Uterine smooth muscle cell (primary cell): ENCODE measurements at places on chromosomes 11 and 22. TPM values are rescaled to one million over a fixed set of nuclear protein-coding genes. Genes with fewer than 3 reads are reported as not detected.

OR5A1 gene
- total RNA-seq, result not detected in 2 replicates

GGTLC2 gene
- total RNA-seq, result not detected in 2 replicates

MRPL16 gene
- total RNA-seq, result 44.6 and 53.0 TPM in 2 replicates

SPA17 gene
- 17.1 and 26.1 TPM in 2 replicates for total RNA-seq

PIK3IP1 gene
- total RNA-seq, result 22.2 and 22.7 TPM in 2 replicates

MUC2 gene
- total RNA-seq, result under 0.01 TPM in 1 of 2 replicates, not detected in the other

KRTAP5-9 gene
- total RNA-seq, result not detected in 2 replicates

MOGAT2 gene
- not detected in 2 replicates for total RNA-seq
